Mucosa of gallbladder (tissue), 1 donor: ENCODE measurements at places on chromosomes 3 and 15.
A peak's percentile ranks its signal among the peaks of the same experiment; 100 is the strongest.

DNA sequence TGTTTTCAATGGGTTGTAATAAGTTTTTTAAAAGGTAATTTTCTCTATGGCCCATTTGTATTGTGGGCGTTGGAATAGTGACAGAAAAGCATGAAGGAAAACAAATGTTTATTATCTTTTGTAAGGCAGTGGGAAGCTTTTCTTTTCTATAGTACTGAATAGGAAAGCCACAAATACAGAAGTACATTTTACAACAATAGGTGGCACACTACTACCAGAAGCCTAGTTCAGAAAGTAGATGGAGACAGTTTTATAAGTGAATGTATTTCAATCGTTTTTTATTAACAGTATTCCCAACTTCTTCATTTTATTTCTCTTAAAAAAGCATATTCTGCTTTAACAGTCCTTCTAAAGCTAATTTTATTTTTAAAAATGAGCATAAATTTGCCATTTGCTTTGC is 296.7 kb downstream of the PTPRG start:
- DNase-seq = no peak

GRCh38 chr3:194465246-194465645 is 21.6 kb downstream of the ATP13A3 start:
- no peak for DNase-seq

- DNase-seq = no peak
These were observed 344.9 kb upstream of the SLCO3A1 start for GRCh38 chr15:91508633-91509032.

DNA sequence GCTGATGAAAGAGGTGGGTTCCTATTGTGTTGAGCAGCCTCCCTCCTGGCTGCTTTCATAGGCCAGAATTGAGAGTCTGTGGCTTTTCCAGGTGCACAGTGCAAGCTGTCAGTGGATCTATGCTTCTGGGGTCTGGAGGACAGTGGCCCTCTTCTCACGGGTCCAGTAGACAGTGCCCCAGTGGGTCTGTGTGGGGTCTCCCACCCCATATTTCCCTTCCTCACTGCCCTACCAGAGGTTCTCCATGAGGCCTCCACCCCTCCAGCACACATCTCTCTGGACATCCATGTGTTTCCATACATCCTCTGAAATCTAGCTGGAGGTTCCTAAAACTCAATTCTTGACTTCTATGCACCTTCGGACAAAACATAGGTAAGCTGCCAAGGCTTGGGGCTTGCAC is 201.2 kb downstream of the FAM43A start:
- no peak for DNase-seq

GRCh38 chr3:55859305-55859704 is 372.2 kb upstream of the WNT5A start:
- no peak for DNase-seq

- DNase-seq = peak; percentile 41
These were observed 44.8 kb upstream of the ATP2C1 start for GRCh38 chr3:130849091-130849552.

DNA sequence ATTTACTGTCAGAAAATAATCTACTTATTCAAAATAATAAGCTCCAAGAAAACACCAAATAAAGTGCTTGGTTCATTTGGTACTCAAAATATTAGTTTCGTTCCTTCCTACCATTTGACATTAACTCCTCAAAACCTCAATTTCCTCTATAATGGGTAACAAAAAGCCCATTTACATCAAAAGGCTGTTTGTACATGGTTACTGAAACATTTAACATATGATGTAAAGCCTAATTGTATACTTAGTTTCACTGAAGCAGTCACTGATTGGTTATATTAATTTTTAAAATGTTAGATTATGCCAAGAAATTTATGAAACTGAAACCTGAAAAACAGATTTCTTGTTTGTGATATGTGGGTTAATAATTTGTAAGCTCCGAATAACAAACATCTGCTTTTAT is 14.7 kb downstream of the XRN1 start:
- no peak for DNase-seq
